ENCODE measurements at places on chromosomes 2 and 18. TPM values are rescaled to one million over a fixed set of nuclear protein-coding genes. Genes with fewer than 3 reads are reported as not detected.

- no peaks in the 10 kb centered on the region for H3K4me1 ChIP-seq
- no peaks in the 10 kb centered on the region for H3K27me3 ChIP-seq
- H3K4me3 ChIP-seq = no peak overlapping the region
- no peaks in the 10 kb centered on the region for H3K36me3 ChIP-seq
- DNase-seq = no peak
- H3K27ac ChIP-seq = no peak overlapping the region
Observed at GRCh38 chr2:173557497-173557896, 202.8 kb downstream of the CDCA7 start.

GRCh38 chr18:27223526-27224291 is 38.6 kb upstream of the CHST9 start:
- no peaks in the 10 kb centered on the region for H3K4me1 ChIP-seq
- H3K27me3 ChIP-seq = no peaks in the 10 kb centered on the region
- no peak for DNase-seq
- H3K27ac ChIP-seq = no peak overlapping the region
- H3K4me3 ChIP-seq = no peak overlapping the region

DNA sequence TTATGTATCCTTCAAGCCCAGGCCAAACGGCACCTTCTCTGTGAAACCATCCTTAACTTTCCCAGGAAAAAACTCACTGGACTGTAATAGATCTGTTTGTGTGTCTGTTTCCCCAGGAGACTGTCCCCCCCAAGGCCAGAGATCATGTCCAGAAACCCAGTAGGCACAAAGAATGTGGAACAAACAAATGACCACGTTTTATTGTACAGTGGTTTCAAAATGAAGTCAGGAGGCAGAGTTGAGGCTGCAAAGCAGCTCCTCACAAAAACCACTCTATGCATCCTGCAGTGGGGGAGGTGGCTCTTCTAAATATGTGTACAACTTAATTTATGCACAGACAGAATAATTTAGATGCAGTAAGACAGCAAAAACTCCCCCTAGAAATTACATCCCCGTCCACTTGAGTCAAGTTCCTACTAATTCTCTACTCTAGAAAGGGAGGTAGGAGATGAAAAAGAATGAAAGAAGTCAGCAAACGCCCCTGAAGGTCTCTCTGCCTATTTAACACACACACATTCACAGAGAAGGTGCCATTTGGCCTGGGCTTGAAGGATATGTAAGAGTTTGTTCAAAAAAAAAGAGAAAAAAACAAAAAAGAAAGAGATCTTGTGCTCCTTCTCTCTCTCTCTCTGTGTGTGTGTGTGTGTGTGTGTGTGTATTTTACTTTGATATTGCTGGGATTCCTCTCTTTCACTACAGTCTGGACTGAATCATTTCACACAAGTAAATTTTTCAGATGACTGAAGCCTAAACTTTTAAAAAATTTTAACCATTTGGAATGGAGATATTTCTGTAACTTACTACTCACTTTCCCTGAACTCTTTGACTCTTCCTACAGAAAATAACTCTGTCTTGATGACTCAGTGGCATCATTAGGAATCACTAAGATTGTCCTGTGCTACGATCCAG is 19.5 kb downstream of the BCL2 start:
- no peak overlapping the region for H3K27ac ChIP-seq
- no peak for DNase-seq
- no peaks in the 10 kb centered on the region for H3K36me3 ChIP-seq
- H3K4me1 ChIP-seq = peaks cover 11% of the 10 kb centered on the region
- H3K4me3 ChIP-seq = no peak overlapping the region

DNA sequence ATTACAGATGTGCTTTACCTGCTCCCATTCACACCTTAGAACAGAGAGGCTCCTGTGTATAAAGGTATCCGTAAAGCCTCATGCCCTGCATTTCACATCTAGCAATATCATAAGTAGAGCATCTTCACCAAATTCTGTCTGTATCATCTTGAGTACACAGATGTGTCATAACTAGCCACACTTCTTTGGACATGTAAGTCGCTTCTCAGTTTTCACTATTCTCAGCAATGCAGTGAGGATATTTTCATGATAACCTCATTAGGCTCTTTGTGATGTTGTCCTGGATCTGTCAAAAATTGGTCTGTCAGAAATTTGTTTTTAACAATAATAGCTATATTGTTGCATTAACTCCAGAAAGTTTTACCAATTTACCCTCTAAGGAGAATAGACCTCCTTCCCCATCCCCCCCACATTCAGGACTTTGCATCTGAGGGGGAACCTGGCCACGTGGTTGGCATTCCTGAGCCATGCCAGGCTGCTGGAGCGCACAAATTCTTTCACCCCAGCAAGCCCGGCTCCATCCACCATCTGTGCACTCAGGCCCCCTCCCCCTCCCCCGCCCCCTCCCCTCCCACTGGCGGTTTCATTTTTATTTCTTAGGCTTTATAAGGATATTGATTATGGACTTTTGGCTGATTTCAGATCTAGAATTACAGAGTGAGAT is 34.1 kb downstream of the AGAP1 start:
- peak; percentile 50 for DNase-seq
- H3K27me3 ChIP-seq = no peaks in the 10 kb centered on the region
- H3K4me3 ChIP-seq = no peak overlapping the region
- H3K27ac ChIP-seq = no peak overlapping the region

- H3K27ac ChIP-seq = no peak overlapping the region
- no peaks in the 10 kb centered on the region for H3K27me3 ChIP-seq
- no peaks in the 10 kb centered on the region for H3K4me1 ChIP-seq
- H3K4me3 ChIP-seq = no peak overlapping the region
Observed at GRCh38 chr2:155481141-155481540, 782.6 kb downstream of the KCNJ3 start.

DNA sequence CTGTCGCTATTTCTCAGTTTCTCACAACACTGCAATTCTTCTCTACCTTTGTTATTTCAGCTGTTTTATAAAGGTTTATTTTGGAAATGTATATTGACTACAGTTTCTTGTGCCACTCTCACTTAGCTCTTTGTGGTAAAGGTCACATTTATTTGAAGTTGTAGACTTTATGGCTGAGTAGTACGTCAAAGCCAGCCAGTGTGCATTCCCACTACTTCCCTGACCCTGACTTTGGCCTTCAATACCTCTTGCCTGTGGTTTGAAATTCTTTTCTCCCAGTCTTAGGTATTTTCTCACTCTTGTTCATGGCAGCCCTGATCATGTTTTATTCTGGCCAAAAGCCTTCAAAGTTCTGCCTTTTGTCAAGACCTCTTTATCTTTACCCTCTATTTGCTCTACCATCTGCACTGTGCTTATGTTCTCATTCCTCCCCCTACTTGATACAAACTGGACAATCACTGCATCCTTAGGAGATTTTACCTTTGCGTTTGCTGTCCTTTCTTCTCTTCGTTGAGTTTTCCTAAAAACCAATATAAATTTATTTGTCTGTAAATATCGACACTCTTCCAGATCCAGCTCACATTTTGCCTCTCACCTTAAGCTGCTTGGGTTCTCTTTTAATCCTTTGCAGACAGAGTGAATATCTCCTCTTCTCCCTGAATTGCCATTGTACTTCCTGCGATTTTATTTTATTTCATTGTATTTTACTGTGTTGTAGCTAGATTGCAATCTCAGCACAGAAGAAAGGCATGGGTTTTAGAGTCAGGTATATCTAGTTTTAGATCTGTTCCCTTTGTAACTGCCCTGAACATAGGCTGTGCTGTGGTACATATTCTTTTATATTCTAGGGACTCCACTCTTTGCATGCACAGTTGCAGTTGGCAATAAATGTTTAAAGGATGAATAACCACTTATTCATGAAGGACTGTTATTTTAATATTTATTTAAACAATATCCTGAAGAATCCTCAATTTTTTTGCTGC is 31.2 kb downstream of the GULP1 start:
- no peak overlapping the region for H3K4me3 ChIP-seq
- H3K27ac ChIP-seq = no peak overlapping the region
- H3K27me3 ChIP-seq = no peaks in the 10 kb centered on the region
- H3K4me1 ChIP-seq = no peaks in the 10 kb centered on the region

GRCh38 chr18:31634331-31634713 is 42.6 kb downstream of the TTR start:
- H3K36me3 ChIP-seq = no peaks in the 10 kb centered on the region
- H3K4me3 ChIP-seq = no peak overlapping the region
- H3K27me3 ChIP-seq = no peaks in the 10 kb centered on the region

- H3K36me3 ChIP-seq = peaks cover 4% of the 10 kb centered on the region
- no peaks in the 10 kb centered on the region for H3K4me1 ChIP-seq
- H3K4me3 ChIP-seq = no peak overlapping the region
- H3K27me3 ChIP-seq = no peaks in the 10 kb centered on the region
- no peak for DNase-seq
Observed at GRCh38 chr18:23207191-23207955, 72.1 kb downstream of the CABLES1 start.

GRCh38 chr2:12083081-12083581 is 336.7 kb downstream of the LPIN1 start:
- H3K27ac ChIP-seq = no peak overlapping the region
- H3K4me3 ChIP-seq = no peak overlapping the region
- H3K4me1 ChIP-seq = no peaks in the 10 kb centered on the region

DNA sequence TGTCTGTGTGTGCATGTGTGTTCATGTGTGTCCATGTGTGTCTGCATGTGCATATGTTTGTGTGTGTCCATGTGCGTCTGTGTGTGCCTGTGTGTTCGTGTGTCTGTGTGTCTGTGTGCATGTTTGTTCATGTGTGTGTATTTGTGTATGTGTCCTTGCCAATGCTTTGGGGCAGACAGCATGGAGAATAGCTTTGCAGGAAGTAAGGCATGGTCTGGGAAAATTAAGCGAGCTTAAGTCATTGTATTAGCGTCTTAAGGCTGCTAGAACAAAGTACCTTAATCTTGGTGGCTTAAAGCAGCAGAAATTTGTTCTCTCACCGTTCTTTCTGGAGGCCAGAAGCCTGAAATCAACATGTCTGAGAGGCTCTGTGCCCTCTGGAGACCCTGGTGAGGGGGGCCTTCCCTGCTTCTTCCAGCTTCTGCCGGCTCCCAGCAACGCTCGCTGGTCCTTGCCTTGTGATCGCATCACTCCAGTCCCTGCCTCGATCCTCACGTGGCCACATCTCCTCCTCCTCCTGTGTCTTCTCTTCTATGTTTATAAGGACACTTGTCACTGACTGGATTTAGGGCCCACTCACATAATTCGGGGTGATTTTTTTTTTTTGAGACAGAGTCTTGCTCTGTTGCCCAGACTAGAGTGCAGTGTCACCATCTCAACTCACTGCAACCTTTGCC is 3.8 kb downstream of the NEU2 start:
- no peaks in the 10 kb centered on the region for H3K4me1 ChIP-seq
- DNase-seq = no peak
- H3K4me3 ChIP-seq = no peak overlapping the region
- no peak overlapping the region for H3K27ac ChIP-seq

GRCh38 chr18:54075689-54076088 is 148.8 kb downstream of the MBD2 start:
- DNase-seq = no peak
- no peaks in the 10 kb centered on the region for H3K4me1 ChIP-seq
- H3K27ac ChIP-seq = no peak overlapping the region
- no peaks in the 10 kb centered on the region for H3K36me3 ChIP-seq
- no peaks in the 10 kb centered on the region for H3K27me3 ChIP-seq

DNA sequence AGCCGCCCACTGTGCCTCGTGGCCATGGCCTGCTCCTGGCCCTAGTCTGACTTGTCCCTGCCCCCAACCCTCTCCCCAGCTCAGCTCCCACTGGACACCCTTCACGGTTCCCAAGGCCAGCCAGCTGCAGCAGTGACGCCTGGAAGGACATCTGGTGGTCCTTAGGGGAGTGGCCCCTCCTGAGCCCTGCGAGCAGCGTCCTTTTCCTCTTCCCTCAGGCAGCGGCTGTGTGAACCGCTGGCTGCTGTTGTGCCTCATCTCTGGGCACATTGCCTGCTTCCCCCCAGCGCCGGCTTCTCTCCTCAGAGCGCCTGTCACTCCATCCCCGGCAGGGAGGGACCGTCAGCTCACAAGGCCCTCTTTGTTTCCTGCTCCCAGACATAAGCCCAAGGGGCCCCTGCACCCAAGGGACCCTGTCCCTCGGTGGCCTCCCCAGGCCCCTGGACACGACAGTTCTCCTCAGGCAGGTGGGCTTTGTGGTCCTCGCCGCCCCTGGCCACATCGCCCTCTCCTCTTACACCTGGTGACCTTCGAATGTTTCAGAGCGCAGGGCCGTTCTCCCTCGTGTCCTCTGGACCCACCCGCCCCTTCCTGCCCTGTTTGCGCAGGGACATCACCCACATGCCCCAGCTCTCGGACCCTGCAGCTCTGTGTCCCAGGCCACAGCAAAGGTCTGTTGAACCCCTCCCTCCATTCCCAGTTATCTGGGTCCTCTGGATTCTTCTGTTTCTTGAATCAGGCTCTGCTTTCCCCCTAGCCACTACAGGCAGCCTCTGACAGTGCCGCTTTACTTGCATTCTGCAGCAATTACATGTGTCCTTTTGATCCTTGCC is 35.8 kb downstream of the ANO7 start:
- no peak overlapping the region for H3K27ac ChIP-seq
- H3K27me3 ChIP-seq = no peaks in the 10 kb centered on the region
- peaks cover 34% of the 10 kb centered on the region for H3K36me3 ChIP-seq

DNA sequence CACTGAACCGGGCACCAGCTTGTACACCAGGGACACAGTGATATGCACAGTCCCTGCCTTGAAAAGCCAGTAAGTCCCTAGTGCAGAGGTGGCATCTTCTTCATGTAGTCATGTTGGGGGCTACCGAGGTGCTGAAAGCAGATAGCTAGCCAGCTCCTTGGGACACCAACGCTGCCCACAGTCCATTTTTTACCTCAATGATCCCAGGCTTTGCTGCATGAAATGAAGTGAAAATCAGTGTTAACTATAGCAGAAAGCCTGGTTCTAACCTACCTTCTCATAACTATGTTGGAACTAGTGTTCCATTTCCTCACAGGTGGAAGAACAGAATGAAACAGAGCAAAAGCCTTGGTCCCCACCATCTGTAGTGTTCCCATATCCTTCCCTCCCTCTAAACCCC is 66.6 kb upstream of the EML6 start:
- H3K4me1 ChIP-seq = no peaks in the 10 kb centered on the region
- no peak for DNase-seq
- H3K27ac ChIP-seq = no peak overlapping the region
- peaks cover 78% of the 10 kb centered on the region for H3K36me3 ChIP-seq
- H3K27me3 ChIP-seq = no peaks in the 10 kb centered on the region
- no peak overlapping the region for H3K4me3 ChIP-seq

DNA sequence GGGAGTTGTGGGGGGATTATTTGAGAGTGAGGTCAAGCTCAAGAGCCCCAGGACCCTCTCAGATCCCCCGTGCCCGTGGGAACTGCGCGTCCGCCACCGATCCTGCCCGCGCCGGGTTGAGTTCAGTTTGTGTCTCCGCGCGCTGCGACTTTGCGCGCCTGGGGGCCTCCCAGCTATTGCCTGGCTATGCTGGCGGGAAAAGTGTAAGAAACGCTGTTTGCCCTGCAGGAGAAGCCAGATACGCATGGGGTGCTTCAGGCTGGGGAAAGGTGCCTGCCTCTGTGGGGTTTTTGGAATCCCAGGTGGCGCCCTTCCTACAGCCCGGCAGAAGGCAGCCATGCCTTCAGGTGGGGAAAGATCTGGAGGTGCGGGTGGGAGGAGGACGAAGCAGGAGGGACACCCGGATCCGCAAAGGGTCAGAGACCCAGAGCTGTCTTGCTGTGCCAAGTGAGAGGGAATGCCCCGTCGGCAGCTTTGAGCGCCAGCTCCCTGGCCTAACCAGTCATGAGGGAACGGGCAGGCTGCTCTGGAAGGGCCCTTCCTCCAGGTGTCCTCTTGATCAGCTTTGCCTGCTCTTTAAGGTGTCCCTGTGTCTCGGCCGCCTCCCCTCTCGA is 22.5 kb downstream of the TEX44 start:
- H3K27me3 ChIP-seq = no peaks in the 10 kb centered on the region
- H3K4me3 ChIP-seq = peak overlapping the region; percentile 48
- no peaks in the 10 kb centered on the region for H3K36me3 ChIP-seq
- peaks cover 4% of the 10 kb centered on the region for H3K4me1 ChIP-seq
- DNase-seq = peak; percentile 51
- peak overlapping the region; percentile 99 for H3K27ac ChIP-seq

SPR gene
- 38.0 TPM for total RNA-seq

PRKAG3 gene
- not detected for total RNA-seq

CCBE1 gene
- 35.1 TPM for total RNA-seq

PARD6G gene
- 4.4 TPM for total RNA-seq

PTPN18 gene
- total RNA-seq = 29.2 TPM

LCT gene
- 0.06 TPM for total RNA-seq
